ENCODE measurements at places on chromosomes 12 and 14.

GRCh38 chr12:46370380-46370734, 2.2 kb downstream of the SLC38A2 start:
- DNase-seq: no peak

GRCh38 chr12:24723759-24724158, 225.1 kb downstream of the BCAT1 start:
- DNase-seq: no peak

- no peak for DNase-seq
Measured at GRCh38 chr12:120422892-120423456, 14.9 kb upstream of the COX6A1 start.

GRCh38 chr12:65911321-65911720, 87.0 kb downstream of the HMGA2 start:
- DNase-seq: no peak

Data from cardiac septum (tissue), 1 donor.